ENCODE measurements at places on chromosomes 2 and 18.

DNA sequence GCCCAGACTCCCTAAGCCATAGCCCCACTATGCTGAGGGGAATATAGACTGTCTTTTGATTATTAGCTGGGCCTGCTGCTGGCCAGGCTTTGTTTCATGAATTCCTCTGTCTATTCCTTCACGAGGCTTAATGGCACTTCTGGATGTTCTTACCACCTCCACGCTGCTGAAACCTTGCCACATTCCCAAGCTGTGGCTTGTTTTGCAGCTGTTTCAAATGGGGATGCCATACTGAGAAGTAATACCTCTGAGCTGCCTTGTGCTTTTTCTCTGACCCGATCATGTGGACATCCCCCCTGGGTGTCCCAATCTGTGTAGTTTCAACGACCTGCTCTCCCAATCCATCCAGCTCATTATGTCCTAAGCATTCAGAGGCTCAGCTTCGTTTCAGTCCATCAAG, 114.1 kb downstream of the ICOS start:
- DNase-seq: no peak

DNA sequence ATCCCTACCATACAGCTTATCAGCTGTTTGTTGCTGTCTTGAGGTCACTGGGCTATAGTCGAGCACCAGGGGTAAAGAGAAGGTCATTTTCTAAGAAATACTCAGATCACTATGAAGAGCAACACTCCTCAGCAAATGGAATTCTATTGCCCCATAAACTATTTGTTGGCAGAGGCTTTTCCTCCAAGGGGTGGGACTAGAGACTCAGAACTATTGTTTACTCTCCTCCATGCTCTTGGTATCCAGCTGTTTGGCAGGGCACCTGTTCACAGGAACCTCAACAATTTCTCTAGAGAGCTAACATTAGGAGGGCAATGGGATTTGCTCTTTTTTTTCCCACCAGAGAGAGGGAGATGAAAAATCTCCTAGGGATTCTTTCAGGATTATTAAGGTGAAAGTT, 249.1 kb upstream of the SPRED2 start:
- no peak for DNase-seq

DNA sequence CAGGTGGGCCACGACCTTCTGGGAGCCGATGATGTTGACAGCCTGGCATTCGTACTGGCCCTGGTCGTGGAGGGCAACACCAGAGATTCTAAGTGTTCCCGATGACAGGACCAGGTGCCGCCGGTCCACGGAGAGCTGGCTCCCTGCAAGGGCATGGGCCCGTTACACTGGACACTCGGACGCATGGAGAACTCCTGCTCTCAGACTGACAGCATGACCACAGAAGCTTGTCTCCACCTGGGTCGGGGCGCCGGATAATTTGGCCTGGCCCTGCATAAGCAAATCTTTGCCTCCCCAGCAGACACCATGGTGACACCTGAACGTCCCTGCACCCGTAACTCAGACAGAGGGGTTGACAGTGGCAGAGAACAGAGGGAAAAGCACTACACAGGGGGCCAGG, 80.7 kb downstream of the PXDN start:
- no peak for DNase-seq

- no peak for DNase-seq
Observed at GRCh38 chr2:187959821-187960220, 331.9 kb upstream of the GULP1 start.

GRCh38 chr2:37219046-37219445, 12.3 kb downstream of the CEBPZ start:
- no peak for DNase-seq

- peak; percentile 10 for DNase-seq
Observed at GRCh38 chr2:10922307-10923007, 10.7 kb downstream of the KCNF1 start.

GRCh38 chr2:239880396-239880795, 144.7 kb downstream of the NDUFA10 start:
- no peak for DNase-seq

GRCh38 chr2:217429981-217430500, 570.2 kb upstream of the TNP1 start:
- no peak for DNase-seq

DNA sequence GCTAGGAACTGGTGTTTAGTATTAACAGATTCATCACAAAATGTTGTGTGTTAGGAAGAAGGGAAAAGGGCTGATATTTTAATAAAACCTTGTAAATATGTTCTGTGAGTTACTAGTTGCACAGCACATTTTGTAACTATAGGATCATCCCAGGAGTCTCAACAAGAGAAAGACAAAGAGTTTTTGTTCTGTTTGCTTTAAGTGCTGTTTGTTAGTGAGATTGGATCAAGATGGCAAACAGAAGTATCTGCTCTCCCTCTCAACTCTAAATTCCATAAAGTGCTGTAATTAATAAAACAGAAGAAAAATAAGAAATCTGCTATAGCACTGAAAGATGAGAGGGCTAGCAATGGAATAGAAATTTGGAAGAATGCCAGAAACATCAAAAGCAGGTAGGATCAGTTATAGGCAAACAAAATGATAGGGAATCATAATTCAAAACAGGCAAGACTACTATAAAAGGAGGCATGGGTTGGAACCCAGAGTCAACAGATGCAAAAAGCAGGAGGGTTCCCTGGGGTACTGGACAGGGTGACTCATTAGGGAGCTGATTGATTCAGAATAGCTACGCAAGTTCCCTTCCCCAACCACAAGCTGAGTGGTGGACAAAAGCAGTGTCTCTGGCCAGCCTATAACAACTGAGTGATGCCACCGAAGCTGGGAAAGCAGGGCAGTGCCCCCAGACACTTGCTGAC, 75.8 kb downstream of the DYNC1I2 start:
- no peak for DNase-seq

DNA sequence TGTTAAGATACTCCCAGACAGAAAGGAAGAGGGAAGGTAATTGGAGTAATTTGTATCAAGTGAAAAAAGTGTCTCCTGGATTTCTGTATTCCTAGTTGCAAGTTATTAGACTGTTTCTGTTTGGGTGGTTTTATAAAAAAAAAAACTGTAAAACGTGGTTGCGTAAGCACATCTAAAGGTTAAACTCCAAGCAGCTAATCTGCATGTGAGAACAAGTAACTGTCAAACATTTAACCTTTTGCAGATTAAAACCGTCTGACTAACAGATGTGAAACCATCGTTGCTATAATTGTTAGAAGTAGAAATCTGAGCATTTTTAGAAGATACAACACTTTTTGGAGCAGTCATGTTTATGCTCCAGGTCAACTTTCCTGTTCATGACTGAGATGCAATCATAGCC, 72.3 kb downstream of the AFF3 start:
- DNase-seq: no peak

- no peak for DNase-seq
Observed at GRCh38 chr2:172701250-172701649, 34.4 kb upstream of the RAPGEF4 start.

DNA sequence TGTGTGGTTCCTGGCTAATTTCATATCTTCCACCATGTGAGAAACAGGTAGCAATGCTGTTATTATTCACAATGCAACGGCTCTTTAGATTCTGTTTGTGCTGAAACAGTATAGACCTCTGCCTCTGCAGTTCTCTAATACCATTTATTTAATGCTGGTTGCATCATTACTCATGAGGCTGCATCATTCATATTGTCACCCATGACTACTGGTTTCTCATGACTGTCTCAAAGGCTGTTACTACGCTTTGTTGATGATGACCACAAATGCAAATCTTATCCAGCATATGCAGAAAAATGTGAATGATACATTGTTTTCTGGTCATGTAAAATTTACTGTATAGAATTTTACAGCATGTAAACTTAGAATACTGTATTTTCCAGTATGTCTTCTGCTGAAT, 22.5 kb downstream of the CAVIN2 start:
- DNase-seq: no peak

DNA sequence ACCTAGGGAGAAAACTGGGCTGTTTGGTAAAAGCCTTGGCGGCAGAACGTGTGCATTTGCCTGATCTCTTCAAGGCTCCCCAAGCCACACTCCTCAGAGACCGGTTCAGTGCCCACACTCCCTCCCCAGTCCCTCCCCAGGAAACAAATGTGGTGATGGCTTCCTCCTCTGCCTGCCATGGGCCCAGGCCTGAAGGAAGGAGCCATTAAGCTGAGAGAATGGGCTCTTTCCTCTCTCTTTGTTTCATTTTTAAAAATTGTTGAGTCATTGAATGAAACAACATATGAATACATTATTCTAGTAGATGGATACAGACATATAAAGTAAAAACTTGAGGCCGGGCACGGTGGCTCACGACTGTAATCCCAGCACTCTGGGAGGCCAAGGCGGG, 50.6 kb upstream of the YWHAQ start:
- no peak for DNase-seq

- DNase-seq: no peak
Observed at GRCh38 chr18:33183136-33183535, 257.4 kb downstream of the CCDC178 start.

- no peak for DNase-seq
Observed at GRCh38 chr2:132566379-132566778, 103.6 kb downstream of the LYPD1 start.

DNA sequence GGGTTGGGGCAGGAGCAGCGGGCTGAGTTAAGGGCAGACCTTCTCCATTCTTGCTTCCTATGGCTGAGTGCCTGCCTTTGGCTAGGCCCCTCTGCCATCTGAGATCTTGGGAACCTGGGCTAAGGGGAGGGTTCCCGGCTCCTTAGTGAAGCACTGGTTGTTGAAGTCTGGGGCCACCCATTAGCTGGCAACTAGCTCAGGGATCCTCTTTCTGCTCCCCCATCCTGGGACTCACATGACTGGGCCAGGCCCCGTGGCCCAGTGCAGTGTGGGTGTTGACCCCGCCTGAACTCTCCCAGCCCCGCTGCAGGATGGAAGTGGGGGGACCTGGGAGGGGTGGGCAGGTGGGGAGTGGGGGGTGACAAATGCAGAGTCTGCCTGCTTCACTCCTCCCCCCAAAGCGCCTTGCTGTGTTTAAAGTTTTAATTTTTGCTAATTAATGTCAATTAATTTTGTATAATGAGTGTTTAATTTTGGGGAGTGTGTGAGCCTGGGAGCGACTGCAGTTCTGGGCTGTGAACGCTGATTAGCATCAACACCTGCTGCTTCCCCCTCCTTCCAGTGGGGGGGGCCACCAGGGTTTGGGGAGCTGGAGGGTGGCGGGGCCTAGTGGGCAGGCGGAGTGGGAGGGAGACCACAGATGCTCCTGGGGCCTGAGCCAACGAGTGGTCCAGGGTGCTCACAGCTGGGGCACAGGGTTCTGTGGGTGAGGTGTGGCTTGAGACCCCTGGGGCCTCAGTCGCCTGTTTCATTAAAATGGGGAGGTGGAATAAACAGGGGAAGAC, 55.2 kb downstream of the EMX1 start:
- no peak for DNase-seq

DNA sequence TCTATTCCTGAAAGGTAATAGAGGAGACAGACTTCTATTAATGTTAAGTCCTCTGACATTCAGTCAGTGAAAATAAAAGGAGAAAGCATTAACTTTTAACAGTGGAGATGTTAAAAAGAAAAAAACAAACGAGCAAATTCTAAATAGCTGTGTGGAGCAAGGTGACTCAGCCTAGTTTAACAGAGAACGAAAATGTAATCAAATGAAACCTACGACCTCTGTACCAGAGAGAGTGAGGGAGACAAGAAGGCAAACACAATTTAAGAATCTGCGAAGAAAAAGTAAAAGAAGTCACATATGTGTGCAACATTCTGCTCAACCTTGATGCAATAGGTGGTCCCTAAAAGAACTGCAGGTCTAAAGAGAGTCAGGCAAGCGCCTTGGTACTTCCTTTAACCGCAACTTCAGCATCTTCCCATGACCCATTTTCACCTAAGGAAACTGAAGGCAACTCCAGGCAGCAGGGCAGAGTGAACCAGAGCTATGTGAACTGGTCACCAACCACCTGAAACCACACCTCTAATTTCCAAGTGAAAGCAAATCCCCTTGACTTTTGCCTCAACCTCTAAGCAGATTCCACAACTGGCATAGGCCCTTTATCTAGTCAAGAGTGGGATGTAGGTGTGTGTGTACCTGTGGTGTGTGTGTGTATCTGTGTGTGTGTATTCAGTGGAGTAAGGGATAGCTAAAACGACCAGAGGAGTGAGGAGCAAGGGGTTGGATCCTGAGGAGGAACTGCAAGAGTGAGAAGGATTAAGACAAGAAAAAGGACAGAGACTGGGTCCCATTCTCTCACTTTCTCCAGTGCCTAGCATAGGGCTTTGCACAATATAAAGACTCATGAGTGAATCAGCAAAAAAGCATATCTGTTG, 43.0 kb downstream of the FIGN start:
- no peak for DNase-seq

- no peak for DNase-seq
Observed at GRCh38 chr2:74347742-74348141, 4.5 kb upstream of the SLC4A5 start.

GRCh38 chr2:43013821-43014345, 212.5 kb downstream of the ZFP36L2 start:
- no peak for DNase-seq

GRCh38 chr2:118223992-118224894, 136.0 kb downstream of the INSIG2 start:
- no peak for DNase-seq

DNA sequence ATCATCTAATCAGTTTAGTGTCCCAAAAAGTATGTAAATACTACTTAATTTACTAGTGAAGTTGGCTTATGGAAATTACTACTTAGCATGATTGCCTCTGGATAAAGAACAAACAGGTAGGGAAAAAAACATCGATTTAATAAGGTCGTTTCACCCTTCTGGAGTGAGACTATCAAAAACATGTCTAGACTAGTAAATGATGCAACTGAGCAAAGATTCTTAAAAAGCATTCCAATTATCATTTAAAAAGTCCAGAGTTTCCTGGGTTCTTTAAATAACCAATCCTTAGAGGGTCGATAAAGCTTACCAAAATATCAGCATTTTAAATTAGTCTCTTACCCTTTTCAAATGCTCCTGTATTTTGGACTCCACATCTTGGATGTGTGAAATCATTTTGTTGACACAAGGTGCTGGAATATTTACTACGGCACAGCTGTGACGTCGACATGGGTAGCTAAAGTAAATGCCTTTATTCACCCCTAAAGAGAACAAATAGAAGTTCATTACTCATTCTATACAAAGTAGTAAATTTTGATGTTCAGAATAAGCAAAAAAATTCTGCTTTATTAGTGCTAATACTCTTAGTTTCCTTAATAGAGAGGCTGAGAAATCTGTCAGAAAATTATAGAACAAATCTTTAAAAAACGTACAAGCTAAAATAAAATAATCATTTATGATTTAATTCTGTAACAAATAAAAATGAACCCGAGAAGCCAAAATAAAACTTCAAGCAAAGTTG, 70.6 kb downstream of the CCDC178 start:
- no peak for DNase-seq

- no peak for DNase-seq
Observed at GRCh38 chr2:55957142-55957541, 33.6 kb upstream of the EFEMP1 start.

DNA sequence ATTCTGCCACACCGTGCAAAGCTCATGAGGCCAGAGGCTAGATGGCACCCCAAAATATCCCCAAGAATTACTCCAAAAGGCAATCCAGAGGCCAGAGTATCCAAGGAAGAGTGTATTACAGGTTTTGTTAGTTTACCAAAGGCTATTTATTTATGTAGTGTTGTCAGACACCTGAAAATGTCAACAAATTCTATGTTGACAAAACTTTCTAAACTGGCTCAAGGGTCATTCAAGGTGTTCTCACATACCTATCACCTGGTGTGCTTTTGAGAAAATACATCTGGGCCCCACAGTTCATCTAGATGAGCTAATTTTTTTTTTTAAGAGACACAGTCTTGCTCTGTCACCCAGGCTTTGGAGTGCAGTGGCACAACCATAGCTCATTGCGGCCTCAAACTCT, 12.4 kb upstream of the DTNB start:
- DNase-seq: no peak
